ENCODE measurements at places on chromosomes 3 and 15.

DNA sequence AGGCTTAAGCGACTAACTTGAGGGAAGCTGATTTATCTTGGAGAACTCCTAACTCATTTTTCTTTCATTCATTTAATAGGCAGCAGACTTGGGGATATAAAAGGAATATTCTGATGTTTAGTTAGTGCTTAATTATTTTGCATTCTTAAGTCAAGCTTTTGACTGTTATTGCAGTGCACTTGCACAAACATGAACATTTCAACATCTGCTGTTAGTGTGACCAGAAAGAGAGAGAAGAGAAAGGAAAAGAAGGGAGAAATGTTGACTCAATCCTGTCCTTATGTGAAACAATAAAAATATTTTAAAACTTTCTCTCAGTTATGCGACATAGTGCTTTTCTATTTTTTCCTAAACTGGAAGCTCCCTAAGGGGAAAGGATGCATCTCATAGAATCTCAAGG lies 507.8 kb downstream of the LPP start:
- DNase-seq = no peak

DNA sequence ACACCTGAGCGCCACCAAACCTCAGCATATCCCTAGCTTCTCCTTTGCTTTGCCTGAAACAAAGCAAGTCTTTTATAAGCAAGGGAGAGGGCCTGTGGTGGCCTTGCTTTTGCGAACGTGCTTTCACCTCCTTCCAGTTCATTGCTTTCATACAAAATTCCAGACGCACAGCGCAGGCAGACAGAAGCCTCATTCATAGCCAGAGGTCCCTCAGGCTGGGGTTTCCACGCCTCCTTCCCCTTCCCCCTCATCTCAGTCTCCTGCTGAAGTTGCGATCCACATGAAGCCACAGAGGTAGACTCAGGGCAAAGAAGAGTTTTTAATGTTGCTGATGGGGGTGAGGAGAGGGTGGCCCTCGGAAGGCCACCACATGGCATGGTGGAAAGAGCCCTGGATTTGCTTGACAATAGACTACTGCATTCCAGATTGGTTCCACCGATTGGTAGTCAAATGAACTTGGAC lies 59.4 kb upstream of the FLNB start:
- no peak for DNase-seq

- DNase-seq = no peak
Observed at GRCh38 chr3:106113747-106114146, 244.9 kb upstream of the CBLB start.

DNA sequence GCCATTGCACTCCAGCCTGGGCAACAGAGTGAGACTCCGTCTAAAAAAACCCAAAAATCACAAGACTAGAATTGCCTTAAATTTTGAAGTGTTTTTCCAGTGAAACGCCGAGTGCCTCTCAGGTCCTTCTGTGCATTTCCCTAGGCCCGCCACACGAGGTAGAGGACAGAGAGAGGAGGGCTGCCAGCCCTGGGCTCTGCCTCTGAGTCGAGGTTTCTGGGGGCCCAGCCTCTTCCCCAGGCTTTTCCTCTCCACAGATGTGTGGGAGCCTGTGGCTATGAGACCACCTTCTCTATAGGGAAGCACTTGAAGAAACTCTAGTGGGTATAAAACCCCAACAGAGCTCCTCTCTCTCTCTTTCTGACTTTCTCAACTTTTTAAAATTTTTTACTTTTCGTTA lies 10.9 kb upstream of the EHD4 start:
- no peak for DNase-seq

DNA sequence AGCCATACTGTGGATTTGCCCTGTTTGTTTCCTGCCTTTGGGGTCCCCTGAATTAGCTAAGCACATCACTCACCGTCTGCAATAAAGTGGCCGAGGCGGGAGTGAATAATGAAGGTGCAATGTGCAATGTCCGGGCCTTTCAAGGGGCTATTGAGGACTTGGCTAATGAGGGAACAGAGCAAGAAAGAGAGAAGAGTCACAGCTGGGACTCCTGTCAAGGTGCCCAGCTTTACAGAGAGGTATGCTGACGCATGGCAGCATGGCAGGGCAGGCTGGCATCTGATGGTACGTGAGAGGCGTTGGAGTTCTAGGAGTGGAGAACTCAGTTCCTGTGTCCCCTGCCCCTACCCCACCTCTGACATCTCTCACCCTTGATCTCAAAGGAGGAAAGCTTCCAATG lies 13.8 kb upstream of the ATP2B2 start:
- DNase-seq = no peak

GRCh38 chr3:32056559-32057290 lies 49.7 kb upstream of the GPD1L start:
- no peak for DNase-seq

DNA sequence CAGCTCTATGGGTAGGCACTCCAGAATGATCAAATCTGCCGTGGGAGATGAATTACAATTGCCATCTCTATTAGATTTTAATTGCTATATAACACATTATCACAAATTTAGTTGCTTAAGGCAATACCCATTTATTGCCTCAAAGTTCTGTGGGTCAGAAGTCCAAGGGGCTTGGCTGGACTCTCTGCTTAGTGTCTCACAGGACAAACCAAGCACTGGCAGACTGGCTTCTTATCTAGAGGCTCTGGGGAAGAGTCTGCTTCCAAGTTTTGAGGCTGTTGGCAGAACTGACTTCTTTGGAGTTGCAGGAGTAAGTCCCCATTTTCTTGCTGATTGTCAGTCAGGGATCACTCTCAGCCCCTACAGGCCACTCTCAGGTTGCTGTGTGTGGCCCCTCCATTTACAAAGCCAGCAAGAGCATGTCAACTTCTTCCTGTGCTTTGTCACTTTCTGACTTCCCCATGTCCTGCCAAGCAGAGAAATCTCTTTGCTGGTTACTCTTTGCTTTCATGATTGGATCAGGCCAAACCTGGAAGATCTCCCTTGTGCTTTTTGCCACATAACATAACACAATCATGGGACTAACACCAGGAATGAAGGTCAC lies 93.5 kb upstream of the PRICKLE2 start:
- DNase-seq = no peak

DNA sequence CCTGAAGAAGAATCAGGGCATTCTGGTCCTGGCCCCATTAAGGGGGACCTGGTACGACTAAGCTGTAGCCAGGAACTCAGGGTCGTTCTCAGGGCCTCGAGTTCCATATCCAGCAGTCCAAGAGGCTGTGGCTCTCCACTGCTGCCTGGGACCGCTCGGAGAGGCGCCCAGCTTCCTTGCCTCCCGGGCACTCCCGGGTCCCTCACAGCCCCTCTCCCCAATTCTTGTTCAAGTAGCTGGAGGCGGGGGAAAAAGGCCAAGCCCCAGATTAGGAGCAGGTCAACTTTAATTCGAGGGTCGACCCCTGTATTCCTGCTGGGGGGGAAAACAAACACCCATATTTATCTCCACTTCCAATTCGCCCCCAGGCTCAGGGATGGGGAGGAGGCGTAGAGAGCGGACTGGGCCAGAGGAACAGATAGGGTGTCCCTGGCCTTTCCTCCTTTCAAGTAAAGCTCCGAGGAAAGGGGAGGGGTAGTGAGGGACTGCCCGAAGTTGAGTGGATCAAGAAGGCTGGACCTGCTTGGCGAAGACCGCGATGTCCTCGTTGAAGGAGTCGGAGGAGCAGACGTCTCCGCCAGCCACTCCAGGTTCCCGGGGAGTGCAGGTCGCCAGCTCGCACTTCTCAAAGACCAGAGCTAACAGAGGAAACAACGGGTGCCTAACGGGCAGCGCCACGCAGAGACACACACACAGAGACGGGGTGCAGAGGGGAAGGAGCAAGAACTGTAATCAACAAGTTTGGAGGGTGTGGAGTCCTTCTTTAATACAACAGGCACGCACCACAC lies 4.4 kb downstream of the MEIS2 start:
- DNase-seq = no peak

DNA sequence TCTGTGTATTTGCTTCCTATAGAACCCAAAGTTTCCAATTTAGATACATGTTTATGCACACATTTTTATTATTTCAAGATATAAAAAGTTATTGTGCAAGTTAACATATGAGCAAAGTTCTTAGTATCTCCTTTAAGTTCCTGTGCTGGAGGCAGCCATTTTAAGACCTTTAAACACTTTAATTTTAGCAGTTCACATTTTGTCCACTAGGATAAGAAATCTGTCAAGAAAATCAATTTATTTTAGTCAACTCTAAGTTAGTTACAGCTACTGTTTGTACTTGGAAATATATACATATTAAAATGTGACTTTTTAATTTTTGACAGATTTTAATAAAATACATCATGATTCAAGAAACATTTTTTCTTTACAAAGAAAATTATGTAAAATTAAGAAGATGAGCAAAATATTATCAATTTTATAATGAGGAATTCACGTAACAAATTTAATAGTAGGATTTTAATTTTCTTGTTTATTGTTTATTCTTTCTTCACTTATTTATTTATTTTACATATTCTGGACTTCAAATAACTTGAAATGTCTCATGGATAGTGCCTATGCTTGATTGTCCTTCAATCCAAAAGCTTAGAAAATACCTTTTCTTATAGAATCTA lies 402.6 kb upstream of the GBE1 start:
- no peak for DNase-seq

- no peak for DNase-seq
Observed at GRCh38 chr15:98440917-98441316, 207.4 kb upstream of the IGF1R start.

DNA sequence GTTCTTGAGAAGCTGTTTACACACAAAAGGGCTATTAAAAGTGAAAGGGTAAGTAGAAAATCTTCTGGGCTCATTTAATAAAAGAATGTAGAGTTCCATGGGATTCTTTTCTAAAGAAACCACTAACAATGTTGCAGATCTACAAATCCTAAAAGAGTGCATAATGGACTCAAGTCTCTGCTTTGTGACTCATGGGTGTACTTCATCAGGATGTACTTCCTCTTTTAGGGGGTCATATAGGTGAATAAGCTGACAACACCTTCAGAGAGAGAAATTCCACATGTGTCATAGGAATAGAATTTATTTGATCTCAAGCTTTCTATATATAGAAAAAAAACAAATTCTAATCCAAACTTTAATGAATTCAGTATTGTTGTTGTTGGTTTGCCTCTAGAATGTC lies 355.5 kb downstream of the TIGIT start:
- DNase-seq = no peak

DNA sequence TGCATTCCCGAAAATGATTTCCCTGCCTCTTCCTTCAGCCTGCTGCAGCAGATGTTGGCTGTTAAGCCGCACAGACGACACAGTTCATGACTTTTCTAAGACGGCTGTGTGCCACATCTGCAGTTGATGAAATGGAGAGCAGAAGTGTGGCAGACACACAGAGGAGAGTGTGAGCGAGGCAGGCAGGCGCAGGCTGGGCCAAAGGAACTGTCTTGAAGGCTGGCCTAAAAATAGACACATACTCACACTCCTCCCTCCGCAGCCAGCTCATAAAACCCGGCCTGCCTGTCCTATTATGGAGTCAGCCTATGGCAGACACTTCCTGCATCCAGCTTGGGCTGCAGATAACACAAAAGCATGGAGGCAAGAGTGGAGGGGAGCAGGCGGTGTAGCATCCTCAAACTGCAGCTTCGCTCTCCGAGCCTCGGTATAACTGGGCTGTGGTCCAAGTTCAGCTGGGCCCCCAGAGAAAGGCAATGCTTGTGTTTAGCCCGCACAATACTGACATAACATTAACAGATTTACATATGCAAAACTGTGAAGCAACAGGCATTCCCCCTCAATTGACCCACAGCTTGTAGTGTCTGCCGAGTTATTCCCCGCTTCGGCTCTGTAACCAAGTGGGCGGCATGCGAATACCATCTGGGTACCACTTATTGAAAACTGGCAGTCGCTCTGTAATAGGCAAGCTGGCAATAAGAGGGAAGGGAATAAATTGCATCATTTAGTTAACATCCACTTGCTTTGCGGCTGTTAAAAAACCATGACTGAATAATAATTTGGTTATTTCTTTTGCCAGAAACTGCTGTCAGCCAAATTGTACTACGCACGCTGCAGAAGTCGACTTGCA lies 40.8 kb downstream of the FOXP1 start:
- DNase-seq = no peak
